ENCODE measurements at places on chromosomes 5 and 9.

DNA sequence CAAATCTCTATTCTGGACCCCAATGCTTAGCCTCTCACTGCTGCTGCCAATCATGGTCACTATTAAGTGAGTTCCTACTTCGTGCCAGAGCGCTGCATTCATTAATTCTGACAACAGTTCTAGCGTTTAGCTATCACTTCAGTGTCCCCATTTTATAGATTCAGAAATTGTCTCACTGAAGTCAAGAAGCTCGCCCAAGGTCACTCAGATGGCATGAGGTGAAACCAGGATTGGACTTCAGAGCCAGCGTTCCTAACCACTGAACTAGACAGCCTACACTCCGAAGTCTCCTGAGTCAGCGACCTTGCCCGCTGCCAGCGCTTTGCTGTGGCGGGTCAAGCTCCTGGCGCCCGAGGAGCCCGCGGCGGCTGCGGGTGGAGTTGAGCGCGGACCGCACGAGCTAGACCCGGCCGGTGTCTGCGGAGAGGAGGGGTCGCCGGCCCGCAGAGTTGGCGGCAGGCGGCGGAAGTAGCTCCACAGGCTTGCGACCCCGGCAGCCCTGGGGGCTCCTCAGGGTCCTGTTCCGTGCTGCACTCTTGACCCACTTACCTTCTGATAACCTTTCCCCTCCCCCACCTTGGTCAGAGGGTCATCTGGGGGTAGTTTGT is 2.1 kb upstream of the GABRB2 start:
- DNase-seq, result no peak

- peak; percentile 94 for DNase-seq
Observed at GRCh38 chr5:67165526-67166459, 30.8 kb downstream of the CD180 start.

GRCh38 chr5:180589771-180590542 is 1.3 kb downstream of the SCGB3A1 start:
- DNase-seq, result no peak

GRCh38 chr5:1551426-1552301 is 27.9 kb upstream of the LPCAT1 start:
- DNase-seq, result no peak

DNA sequence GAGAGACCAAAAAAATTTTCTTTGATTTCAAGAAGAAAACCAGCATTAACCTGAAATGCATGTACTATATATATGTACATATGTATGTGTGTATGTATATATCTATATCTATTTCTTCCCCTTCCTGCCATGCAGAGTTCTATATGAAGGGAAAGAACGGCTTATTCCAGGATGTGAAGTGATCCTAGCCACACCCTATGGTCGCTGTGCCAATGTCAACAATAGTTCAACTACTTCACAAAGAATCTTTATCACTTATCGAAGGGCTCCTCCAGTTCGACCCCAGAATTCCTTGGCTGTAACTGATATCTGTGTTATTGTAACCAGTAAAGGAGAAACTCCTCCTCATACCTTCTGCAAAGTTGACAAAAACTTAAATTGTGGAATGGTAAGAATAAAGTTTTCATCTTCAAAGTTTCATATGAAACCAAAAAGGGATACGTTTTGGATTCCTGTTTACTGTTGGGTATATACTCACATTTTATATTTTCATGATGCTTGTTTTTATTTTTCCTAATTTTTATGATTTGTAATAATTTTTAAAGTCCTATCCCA is 56.2 kb downstream of the DENND4C start:
- DNase-seq, result no peak

GRCh38 chr9:38417003-38417945 is 7.0 kb downstream of the IGFBPL1 start:
- peak; percentile 35 for DNase-seq

GRCh38 chr5:143554918-143555477 is 151.5 kb upstream of the NR3C1 start:
- DNase-seq, result peak; percentile 20

DNA sequence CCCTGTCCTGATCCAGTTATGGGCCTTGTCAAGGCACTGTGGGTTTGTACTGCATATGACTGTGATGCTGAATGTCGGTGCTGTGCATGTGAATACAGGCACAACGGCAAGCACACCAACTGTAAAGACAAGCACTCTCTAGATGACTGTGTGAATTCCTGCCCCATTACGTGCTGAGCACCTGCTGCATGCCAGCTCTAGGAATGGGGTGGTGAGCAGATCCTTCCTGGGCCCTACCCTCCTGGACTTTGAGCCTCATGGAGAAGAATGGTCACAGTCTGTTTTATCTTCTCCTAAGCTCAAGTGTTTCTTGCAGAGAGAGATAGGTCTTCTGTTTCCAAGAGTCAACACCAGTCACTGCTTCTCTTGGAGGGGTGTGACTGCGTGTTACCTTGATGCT is 56.0 kb upstream of the RARS1 start:
- DNase-seq, result no peak

- no peak for DNase-seq
Observed at GRCh38 chr9:106843371-106843770, 19.6 kb upstream of the ZNF462 start.

DNA sequence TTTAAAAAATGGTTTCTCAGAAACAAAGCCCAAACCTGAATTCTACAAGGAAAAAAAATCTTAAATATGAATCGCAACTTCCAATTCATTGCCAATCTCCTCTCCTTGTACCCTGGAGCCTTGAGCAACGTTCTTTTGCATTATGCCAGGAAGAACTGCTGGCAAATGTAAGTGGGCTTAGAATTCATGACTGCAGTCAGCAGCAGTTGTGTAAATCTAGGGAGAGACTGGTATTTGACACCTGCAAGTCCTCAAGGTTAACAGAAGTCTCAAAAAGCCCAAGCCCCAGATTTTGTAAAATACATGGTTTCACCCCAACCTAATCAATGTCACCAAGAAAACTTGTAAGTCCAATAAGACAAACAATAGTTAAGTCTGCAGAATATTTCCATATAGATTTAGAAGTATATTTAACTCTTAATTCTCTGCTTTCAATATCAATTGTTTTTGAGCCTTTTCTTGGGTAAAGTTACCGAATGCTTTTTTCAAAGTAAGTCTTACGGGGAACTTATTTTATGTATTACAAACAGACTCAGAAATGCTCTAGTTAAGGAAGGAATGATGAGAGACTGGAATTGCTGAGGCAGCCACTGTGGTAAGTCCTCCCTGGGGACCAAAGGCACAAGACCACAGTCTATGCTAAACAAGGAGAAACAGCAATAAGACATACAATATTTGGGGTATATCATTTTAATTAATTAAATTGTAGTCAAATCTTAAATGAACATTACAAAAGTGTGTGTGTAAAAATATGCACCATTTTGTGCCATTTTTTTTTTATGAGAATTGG is 31.3 kb downstream of the ELL2 start:
- no peak for DNase-seq

- no peak for DNase-seq
Observed at GRCh38 chr5:131369558-131369957, 105.7 kb downstream of the CDC42SE2 start.

DNA sequence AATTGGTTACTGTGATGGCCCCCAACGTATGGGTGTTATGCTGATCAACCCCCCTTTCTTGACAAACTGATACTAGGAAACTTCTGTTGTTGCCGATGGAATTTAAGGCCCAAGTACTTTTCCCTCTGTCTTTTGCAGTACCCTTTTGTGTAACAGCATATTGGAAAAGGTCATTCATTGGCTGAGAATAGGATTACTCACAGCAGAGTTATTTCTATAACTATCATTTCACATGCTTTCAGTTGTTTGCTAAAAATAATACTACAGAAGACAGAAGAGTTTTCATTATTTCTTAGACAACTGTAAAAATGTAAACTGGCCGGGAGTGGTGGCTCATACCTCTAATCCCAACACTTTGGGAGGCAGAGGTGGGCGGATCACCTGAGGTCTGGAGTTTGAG is 329.5 kb downstream of the KIAA0825 start:
- DNase-seq, result no peak

DNA sequence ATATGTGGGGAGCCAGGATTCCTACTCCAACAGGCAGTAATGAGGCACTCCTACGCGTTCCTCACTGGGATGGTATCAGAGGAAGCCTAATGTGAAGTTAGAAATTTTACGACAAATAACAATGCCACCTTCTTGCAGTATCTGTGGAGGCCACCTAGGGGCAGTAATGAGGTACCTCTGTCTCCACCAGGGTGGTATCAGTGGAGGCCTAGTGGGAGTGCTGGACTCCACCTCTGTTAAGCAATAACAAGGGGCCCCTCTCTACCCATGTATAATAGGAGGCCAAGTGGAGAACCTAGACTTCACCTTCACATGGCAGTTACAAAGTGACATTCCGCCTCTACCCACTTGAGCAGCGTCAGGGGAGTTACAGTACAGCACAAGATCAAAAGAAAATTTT is 147.9 kb downstream of the PLPPR1 start:
- DNase-seq, result no peak

DNA sequence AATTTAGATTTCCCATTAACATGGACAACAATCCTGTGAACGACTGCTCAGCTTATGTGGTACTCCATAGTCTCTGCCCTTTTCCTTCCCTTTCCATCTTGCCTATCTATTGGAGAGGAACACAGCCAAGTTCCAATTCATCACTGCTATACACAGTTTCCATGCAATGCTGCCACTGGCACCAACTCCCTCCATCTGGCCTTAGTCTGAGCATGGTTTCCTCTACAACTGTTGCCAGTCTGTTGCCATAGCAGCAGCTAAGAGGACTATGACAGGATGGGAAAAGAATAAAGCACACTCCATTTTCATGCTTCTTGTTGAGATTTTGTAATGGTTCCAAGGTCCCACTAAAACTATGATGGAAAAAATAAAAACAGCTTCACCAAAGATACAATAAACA is 189.0 kb downstream of the HCN1 start:
- no peak for DNase-seq

DNA sequence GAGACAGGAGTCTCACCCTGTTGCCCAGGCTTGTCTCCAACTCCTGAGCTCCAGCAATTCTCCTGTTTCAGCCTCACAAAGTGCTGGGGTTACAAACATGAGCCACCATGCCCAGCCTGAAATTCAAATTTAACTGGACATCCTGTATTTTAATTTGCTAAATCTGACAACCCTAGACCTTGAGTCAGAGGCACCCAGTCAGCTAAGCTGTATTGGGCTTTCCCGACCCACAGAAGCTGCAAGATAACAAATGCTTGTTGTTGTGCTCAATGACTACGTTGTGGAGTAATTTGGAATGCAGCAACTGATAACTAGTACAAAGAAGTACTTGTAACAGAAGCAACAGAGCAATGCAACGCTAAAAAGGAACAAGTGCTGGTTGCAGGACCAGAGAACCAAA is 533.1 kb downstream of the NTRK2 start:
- no peak for DNase-seq

GRCh38 chr5:157648275-157648990 is 3.8 kb downstream of the SOX30 start:
- DNase-seq, result no peak

DNA sequence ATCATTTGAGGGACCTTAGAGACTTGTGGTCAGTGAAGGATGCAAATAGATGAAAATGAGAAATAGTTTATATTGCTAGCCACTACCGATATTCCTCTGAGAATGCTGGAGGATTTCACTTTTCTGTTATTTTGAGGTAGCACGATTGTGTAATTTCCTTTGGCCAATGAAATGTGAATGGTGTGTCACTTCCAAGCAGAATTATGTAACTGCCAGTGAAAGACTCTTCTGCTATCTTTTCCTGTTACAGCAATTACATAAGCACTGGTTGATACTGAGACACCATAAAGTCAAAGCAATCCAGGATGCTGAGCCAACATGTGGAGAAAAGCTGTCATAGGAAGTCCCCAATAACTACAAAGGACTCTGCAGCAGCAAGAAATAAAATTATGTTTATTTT is 3.6 kb upstream of the PCDHA2 start:
- DNase-seq, result no peak

- DNase-seq, result no peak
Observed at GRCh38 chr9:13063880-13064459, 215.5 kb downstream of the MPDZ start.

- no peak for DNase-seq
Observed at GRCh38 chr9:6834306-6834705, 76.5 kb downstream of the KDM4C start.

- peak; percentile 60 for DNase-seq
Observed at GRCh38 chr9:136578915-136579649, 33.2 kb upstream of the NOTCH1 start.

DNA sequence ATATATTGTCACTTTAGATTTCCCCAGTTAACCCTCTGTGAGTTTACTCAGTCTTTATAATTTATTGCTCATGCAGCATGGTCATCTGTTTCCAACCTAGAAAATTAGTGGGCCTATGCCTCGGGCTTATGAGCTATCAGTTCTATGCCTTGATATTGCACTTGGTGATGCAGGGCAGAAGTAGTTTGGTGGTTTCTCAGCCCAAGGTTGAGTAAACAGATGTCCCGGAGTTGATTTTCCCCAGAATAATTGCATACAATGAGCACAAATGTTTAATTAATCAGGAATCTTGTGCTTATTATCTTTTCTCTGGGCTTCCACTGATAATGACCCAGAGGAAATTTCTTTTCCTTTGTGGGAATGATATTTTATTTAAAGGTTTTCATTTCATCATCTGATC is 474.0 kb downstream of the CCDC171 start:
- no peak for DNase-seq

DNA sequence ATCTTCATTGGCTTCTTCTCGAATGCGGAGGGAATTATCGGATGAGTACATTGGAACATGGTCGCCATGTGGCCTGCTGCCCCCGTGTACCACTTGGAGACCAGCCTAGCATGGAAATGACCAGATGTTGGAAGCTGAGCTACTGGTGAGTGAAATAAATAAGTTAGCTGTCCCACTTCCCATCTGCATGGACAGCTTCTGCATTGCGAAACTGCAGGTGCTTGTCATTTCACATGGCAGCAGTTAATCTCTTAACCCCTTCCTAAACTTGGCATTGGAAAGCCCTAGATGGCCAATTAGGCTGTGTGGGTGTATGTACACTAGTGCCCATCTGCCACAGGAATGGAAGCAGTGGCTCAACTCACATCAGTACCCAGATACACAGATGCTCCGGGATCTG is 246.6 kb upstream of the IL12B start:
- DNase-seq, result no peak

GRCh38 chr5:54793468-54794134 is 191.8 kb downstream of the ESM1 start:
- no peak for DNase-seq

DNA sequence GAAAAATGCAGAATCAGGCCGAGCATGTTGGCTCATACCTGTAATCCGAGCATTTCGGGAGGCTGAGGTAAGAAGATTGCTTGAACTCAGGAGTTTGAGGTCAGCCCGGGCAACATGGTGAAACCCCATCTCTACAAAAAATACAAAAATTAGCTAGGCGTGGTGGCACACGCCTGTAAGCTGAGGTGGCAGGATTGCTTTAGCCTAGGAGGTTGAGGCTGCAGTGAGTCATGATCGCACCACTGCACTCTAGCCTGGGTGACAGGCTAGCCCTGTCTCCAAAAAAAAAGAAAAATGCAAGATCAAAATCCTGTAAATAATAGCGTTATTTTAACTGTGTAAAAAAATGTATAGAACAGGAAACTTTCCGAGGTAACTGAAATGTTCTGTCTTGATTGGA is 39.4 kb downstream of the RNF44 start:
- no peak for DNase-seq

DNA sequence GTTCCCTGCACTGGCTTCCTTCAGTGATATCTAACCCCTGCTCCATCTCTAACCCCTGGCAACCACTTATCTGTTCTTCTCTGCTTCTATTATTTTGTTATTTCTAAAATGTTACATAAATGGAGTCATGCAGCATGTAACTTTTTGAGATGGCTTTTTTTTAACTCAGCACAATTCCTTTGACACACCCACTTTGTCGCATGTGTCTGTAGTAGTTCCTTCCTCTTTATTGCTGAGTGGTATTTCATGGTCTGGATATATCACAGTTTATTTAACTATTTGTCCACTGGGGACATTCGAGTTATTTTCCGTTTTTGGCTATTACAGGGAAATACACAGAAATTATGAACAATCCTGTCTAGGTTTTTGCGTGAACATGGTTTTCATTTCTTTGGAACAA is 200.2 kb downstream of the TRIO start:
- DNase-seq, result peak; percentile 38

Data from suppressor macrophage (primary cell).